ENCODE measurements at places on chromosomes 11 and 22.

DNA sequence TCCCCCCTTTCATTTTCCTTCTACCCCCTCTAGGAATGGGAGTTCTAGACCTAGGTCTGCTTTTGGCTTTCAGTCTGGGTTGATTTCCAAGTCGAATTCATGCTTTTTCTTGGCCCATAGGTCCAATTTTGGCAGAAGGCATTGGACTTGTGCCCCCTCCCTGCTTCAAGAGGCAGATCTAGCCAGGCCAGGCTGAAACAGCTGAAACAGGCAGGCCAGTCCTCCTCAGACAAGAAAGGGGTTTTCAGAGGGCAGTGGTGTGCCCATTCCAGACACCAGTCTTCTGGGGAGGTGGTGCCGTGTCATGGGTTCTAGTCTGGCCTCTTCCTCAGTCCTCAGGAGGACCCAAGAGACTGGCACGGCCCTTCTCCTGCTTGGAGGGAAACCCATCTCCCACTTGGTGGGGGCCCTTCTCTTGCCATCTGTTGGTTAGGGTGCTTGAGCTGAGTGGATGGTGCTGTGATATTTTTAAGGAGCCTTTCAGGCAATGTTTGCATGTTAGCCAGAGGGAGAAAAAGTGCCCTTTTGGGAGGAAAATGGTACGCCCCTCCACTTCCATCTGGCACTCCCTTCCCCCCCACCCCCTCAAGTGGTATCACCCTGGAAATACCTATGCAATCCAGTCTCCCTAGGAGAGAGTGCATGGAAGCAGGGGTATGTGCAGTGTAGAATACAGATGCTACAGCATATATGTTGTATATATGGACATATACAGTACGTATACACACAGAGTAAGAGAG lies 53.6 kb downstream of the SYT13 start:
- no peak for DNase-seq

DNA sequence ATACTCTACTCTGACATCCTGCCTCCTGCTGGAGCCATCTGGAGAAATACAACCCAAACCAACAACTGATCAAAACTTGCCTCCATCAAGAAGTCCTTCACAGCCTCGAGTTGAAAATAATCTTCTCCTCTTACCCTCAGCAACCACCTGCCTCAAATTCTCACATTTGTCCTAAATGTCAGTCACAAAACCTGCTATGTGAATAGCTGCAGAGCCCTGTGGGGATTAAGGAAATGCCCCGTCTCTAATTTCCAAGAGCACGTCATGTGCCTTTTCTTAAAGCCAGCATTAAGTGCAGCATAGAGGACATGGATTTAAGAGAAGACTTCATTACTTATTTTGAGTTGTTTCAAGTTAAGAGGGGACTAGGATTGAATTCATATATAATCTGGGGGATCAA lies 105.9 kb downstream of the TRPC6 start:
- no peak for DNase-seq

- no peak for DNase-seq
These were observed at the start of gene MS4A1 for GRCh38 chr11:60455531-60456042. MS4A1 (plus strand) TSS chr11:60455847; CDS start chr11:60462375, 6,528 bp downstream.

DNA sequence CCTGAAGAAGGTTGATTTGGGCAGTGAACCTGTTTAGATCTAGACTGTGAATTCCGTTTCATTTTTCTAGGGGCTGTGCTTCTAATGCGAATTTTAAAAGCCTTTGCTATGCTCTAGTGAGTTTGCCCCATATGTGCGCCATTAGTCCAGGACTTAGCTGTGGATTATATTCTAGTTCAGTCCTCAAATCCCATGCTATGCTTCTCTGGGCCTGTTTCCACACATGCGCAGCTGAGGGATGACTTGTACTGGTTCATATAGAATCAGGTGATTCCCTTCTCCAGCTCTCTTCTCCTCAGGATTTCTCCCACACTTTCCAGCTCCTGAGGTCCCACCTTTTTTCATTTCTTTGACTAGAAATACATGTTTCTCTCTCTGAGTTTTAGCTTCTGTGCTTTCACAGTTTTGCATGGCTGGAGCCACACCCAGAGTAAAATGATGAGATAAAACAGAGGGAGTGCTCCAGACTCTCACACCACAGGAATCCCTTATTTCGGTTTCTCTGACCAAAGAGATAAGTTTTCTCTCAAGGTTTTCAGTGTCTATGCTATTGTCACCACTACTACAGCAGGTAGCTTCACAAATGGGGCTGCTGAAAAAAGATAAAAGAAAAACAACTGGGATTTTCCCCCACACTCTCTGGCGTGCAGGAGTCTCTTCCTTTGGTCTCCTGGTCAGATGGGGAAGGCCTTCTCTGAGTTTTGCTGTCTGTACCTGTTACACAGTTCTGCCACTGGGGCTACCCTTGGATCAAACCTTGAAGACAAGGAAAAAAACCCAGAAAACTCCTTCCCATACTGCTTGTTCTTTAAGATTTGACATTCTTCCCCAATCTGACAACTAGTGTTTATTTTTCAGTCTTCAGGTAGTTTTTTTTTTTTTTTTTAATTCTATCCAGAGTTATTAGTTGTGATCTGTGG lies 96.2 kb upstream of the TEAD1 start:
- DNase-seq: no peak

GRCh38 chr11:5234381-5234834 lies at the start of gene HBD:
HBD (minus strand) TSS chr11:5234483; CDS start chr11:5234433, 50 bp downstream.
- DNase-seq: no peak

GRCh38 chr11:67449116-67449844 lies 3.2 kb downstream of the GPR152 start:
- DNase-seq: no peak

DNA sequence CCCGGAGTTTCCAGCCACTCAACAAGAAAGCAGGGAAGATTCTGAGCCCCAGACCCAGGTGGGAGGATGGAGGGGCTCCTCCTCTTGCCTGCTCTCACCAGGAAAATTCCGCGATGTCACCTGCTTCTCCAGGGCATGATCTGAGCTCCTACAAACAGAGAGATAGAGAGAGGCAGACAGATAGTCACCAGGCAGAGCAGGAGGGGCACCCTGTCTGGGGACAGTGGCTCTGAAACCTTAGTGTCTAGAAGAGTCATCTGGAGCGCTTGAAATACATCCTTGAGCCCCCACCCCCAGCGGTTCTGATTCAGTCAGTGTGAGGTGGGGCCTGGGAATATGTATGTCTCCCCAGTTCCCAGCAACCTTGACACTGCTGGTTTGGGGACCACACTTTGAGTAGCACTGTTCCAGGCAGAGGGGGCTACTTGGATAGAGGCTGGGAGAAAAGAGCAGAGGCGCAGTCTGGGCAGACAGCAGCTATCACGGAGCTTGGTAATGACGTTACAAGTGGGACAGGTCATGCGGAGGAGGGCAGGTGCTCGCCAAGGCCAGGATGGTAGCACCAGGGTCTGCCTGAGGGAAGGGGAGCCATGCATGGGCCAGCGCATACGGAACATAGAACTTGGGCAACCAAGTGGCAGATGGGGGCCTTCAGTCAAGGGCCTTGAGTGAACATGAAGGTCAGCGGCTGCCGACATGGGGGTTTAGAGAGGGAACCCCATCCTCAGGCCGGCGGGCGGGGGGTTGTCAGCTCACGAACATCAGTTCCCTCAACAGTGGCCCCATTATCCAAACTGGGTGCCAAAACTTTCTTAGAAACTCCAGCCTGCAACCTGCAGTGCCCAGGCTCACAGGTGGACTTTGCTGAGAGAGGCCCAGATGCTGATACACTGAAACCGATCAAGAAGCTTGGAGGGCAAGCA lies 60.9 kb upstream of the MYEOV start:
- DNase-seq: no peak

DNA sequence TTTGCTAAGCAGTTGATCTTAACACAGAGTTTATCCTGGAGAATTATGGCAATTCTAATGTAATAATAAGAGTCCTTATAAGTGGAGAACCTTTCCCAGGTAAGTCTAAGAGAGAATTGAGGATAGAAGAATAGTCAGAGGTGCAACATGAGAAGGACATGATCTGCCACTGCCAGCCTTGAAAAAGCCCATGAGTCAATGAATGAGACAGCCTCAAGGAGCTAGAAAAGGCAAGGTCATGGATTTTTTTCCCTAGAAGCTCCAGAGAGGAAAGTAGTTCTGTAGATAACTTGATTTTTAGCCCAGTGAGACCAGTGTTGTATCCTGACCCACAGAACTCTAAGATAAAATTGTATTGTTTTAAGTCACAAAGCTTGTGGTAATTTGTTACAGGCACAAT lies 16.9 kb downstream of the MS4A6A start:
- no peak for DNase-seq

- DNase-seq: no peak
These were observed 530.5 kb downstream of the INSC start for GRCh38 chr11:15645201-15645600.

DNA sequence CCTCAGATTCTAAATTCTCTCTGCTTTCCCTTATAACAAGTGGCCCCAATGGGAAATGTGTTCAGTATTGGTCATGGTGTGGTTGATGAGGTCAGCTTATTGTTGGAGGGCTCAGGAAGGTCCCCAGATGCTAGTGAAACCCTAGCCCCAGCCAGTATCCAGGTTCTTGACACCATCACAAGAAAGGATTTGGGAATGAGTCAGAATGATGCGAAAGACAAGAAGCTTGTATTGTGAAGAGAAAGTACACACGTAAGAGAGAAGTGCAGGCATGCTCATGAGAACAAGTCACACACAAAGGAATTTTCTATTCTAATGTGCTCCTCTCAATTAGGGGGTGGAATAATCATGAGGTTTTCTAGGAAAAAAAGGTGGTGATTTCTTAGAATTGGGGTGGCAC lies 34.9 kb upstream of the TRPC6 start:
- DNase-seq: peak; percentile 92
